ENCODE measurements at places on chromosomes 3 and 15.

- DNase-seq = no peak
Measured at GRCh38 chr3:32540899-32541298, 29.8 kb downstream of the DYNC1LI1 start.

- no peak for DNase-seq
Measured at GRCh38 chr3:118436697-118437262, 597.9 kb downstream of the IGSF11 start.

DNA sequence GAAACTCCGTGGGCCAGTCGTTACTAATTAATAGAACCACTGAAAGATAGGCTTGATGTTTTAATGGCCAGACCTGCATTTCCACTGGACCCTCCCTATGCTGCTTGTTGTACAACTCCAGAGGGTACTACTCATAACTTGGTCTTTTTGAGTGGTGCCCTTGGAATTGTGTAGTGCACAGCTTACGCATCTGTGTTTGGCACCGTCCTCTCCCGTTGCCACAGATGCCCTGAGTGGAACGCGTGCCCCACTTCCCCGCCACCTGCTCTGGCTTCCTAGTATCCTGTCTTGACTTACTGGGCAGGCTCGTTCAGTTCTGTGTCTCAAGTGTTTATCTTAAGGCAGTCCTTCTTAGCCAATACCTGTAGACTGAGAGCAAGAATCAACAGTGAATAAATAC lies 78.7 kb downstream of the USP13 start:
- no peak for DNase-seq

DNA sequence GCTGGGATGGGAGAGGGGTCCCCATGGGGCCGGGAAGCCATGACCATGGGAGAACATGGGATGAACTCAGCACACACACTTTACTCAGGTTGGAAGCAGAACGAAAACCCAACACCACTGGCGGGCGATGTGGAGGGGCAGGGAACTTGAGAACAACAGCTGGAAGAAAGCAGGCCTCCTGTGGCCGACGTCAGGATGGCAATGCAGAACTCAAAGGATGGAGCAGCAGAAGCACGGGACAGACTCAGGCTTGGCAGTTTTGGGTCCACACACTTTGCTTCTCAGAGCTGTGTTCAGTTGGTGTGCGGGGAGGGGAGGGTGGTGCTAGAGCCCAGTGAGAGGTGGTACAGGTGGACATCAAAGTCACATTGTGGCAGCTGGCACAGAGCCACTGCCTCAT lies 80.7 kb downstream of the SEC22A start:
- DNase-seq = no peak

GRCh38 chr3:46921041-46921440 lies 43.5 kb downstream of the PTH1R start:
- DNase-seq = no peak

- DNase-seq = no peak
Measured at GRCh38 chr3:106245400-106245799, 376.6 kb upstream of the CBLB start.

GRCh38 chr3:172125053-172125452 lies 85.7 kb downstream of the FNDC3B start:
- DNase-seq = no peak

DNA sequence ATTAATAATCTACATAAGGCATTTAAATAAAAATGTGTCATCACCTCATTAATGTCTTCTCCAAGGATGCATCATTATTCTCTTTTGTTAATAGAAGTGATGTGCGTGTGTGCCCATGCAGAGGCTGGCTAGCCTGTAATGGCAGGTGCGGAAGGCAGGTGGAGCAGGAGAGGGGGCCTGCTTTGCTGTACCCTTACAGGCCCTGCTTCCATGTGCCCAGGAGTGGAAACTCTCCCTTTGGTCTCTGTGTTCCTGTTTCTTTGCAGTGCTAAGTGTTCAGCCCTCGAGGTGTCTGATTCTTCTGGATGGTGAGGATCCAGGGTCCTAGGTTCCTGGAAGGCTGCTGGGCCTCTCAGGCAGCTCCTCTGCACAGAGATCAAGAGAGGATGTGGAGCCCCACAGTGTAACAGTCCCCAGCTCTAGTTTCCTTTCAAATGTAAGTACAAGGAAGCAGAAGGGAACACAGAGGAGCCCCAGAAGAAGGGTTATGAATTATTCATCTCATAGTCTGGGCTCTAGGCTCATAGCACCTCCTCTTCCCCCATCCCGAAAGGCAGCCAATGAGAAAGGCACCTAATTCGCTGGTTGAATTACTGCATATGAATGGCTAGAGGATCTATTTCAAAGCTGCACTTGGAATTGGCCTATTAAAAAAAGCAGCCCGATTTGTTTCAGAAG lies 39.2 kb upstream of the AGBL1 start:
- no peak for DNase-seq

GRCh38 chr3:87848003-87848402 lies 210.8 kb downstream of the CGGBP1 start:
- DNase-seq = no peak

DNA sequence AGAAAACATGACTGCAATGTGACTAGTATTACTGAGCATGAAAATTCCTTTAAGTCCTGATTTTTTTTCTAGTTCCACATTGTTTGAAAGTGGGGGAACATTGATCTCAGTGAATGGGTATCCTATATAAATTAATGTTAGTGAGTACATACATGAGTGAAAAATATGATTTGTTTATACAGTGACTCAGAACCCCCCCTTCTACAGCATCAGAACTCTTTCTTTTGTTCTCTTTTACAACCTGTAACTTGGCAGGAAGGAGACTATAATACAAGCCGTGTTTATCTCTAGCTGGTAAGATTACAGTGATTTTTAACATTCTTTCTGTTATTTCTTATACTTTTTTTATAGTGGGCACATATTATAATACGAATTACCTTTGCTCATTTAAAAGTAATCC lies 384.7 kb downstream of the PDCD6IP start:
- no peak for DNase-seq

DNA sequence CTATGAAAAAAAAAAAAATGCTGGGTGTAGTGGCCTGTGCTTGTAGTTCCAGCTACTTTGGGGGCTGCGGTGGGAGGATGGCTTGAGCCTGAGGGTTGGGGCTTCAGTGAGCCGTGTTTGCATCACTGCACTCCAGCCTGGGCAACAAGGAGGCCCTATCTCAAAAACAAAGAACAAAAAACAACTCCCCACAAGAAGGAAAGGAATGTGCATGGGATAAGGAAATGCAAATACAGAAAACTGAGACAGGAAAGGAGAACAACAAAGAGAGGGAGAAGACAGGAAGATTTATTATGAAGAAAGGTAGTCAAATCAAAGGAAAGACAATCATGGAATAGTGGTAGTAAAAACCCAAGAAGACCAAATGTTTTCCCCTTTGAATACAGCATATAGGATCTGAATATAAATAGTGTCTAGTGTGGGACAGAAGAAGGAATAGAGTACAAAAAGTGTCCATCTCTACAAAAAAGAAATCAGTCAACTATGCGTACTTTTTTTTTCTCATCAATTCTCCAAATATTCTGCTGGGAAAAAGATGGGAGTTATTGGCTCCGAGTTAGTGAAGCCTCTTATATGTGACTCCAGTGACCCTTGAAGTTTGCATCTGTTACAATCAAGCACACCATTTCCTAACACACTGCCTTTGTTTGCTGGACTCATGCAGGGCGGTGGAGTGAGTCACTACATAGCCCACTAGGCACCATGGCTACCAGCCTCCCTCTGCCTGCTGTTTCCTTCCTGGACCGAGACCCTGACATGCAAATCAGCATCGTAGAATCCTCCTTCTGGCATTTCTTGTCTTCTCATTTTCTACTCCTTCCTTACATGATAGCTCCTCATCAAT lies 101.2 kb upstream of the PTX3 start:
- no peak for DNase-seq

GRCh38 chr3:65995030-65995429 lies 43.7 kb downstream of the MAGI1 start:
- DNase-seq = no peak

DNA sequence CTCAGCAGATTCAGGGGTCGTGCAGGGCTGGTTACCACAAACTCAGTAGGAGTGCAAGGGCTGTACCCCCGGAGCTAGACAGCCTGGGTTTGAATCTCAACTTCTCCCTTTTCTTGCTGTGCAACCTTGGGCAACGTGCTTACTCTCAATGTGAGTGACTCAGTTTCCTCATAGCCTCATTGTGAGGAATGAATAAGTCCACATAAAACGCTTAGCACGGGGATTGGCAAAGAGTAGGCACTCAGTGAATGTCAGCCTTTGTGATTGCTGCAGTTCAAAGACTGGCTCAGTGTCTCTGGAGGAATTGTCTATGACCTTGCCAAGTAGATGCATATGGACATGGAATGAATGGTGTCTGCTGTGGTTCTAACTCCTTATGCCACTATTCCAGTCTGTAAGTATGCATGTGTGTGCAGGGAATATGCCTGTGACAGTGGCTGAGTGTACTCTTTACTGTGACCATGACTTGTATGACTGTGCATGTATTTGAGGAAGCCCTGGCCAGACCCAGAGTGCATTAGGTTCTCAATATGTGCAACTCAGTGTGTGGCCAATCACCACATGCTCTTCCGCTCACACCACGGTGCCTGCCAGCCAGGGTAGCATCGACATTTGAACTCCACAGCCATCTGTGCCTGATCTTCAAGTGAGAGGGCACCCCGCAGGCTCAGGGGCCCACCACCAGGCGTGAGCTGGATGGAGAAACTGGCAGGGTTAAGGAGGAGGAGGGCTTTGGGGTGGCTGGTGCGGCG lies 900 bp upstream of the HYAL3 start:
- DNase-seq = no peak

DNA sequence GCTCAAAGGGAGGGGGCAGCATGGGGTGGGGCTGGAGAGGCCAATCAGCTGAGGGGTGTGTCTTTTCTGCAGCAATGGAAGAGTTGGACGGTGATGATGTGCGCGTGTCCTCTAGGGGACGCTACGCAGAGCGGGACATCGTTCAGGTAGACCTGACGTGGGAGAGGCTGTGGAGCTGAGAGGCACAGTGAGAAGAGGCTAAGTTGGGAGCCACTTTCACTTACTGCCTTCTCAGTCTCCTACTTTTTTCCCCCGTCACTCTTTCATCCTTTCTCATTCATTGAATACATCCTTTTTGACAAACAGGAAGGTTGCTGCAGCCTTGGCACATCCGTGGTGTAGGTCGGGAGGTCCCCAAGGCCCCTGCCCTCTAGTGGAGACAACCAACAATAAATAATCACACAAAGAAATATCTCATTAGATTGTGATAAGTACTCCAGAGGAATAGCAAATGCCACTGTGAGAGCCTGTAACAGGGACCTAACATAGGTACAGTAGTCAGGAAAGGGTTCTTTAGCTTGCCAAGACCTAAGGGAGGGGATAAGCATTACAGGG lies 4.4 kb upstream of the BRPF1 start:
- no peak for DNase-seq

DNA sequence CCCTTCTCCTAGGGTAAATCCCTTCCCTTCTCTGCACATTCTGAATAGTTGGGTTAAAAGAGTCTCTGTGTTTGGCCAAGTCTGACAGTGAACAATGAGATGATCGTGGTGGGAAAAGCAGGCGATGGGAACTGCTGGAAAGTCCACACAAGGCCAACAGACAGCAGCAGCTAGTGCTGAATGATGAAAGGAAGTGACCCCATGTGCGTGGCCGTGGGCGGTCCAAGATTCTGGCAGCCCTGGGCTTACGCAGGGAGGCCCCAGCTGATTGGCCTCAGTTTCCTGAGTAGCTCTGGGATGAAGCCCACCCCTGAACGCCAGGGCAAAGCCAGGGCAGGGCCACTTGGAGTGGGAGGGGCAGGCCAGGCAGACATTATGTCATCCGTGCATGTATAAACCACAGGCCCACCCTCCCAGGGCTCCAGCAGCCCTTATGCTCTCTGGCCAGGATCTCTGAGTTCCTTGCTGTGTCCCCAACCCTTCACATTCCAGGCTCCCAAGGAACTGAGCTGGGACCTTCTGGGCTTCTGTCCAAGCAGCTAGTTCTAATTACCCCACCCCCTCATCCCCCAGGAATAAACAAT lies 57.8 kb downstream of the CDC25A start:
- DNase-seq = peak; percentile 69

GRCh38 chr15:33309602-33310276 lies 1.0 kb upstream of the RYR3 start:
- DNase-seq = no peak

DNA sequence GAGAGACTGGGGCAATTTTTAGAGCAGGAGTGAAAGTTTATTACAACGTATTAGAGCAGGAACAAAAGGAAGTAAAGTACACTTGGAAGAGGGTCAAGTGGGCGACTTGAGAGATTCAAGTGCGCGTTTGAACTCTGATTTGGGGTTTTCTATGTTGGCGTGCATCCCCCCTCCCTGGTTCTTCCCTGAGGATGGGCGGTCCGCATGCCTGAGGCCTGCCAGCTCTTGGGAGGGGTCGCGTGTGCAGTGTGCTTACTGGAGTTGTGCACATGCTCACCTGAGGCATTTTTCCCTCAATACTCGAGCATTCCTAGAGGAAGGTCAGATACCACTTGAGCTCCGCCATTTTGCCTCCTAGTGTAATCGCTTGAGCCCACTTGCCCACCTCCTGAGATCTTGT lies 10.4 kb upstream of the CHAC1 start:
- DNase-seq = no peak

DNA sequence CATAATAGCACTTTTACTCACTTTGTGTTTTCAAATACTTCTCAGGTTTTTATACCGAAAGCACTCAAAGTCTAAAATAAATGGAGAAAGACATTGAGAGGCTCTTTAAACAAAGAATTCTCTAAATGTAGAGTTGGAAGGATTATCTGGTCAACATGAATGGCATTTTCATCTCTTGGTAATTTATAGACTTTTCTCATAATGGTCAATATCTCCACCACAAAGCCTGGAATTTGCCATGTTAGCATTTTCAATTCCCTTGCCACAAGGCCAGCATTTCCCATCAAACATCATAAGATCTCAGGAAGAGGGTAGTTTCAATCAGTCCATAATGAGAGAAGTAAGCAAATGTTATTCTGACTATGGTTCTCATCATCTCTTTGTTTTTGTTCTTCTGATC lies 293.0 kb downstream of the CADM2 start:
- no peak for DNase-seq

DNA sequence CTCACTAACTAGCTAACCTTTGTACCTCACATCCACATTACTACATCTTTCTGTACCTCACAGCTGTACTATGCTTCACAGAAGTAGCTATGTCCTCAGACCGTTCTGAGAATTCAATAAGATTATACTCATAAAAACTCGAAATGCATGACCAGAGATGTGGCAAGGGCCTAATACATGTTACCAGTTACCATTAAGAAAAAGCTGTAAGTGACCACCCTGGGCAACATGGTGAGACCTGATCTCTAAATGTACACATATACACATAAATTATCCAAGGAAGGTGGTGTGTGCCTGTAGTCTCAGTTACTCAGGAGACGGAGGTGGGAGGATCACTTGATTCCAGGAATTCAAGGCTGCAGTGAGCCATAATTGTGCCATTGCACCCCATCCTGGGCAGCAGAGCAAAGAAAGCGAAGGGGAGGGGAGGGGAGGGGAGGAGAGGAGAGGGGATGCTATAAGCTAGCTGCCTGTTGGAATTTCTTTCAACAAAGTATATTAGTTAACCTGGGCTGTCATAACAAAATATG lies 482.6 kb upstream of the ZNF717 start:
- no peak for DNase-seq

All from hepatic stellate cell (primary cell).